ENCODE measurements at places on chromosomes 3 and 15. TPM values are rescaled to one million over a fixed set of nuclear protein-coding genes. Genes with fewer than 3 reads are reported as not detected.

Gene NANOGP8
- polyA plus RNA-seq = not detected

Gene HDAC11
- polyA plus RNA-seq = 12.3 TPM

DNA sequence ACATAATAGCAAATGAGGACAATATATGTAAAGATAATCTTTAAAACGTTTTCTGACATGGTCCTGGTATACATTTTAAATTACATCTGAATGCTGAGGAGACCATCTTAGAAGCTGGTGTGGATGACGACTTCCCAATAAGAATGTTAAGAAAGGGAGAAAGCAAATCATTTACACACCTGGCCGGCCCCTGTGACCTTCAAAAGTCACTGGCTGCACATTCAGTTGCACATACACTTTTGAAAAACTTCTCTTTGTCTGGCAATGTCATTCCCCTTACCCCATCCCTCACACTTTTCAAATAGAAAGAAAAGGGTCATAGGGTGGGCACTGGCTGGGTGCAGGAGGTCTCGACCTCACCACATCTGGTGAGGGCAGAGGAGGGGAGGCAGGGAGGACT is 391.0 kb downstream of the MECOM start:
- H3K27ac ChIP-seq = peak overlapping the region; percentile 92
- H3K4me1 ChIP-seq = peaks cover 6% of the 10 kb centered on the region
- no peaks in the 10 kb centered on the region for H3K27me3 ChIP-seq
- no peaks in the 10 kb centered on the region for H3K36me3 ChIP-seq

DNA sequence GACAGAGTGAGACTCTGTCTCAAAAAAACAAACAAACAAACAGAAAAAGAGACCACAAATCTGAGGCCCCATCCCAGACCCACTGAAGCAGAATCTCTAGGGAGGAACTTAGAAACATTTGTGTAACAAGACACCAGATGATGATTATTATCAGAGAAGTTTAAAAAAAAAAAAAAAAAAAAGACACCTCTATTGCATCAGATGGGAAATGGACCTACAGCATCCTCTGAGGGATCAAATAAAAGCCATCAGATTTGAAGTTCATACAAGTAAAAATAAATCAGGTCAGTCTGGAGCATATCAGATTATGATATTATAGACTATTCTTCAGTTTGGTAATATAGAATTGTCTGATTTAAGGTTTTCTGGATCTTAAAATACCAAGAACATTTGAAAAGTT is 21.9 kb upstream of the LIPC start:
- no peak for DNase-seq
- H3K4me1 ChIP-seq = no peaks in the 10 kb centered on the region
- no peaks in the 10 kb centered on the region for H3K36me3 ChIP-seq
- H3K4me3 ChIP-seq = no peak overlapping the region

GRCh38 chr3:9955611-9956352 is 3.6 kb upstream of the PRRT3 start:
- peaks cover 2% of the 10 kb centered on the region for H3K4me1 ChIP-seq
- no peaks in the 10 kb centered on the region for H3K27me3 ChIP-seq
- no peak overlapping the region for H3K4me3 ChIP-seq
- no peak for DNase-seq

DNA sequence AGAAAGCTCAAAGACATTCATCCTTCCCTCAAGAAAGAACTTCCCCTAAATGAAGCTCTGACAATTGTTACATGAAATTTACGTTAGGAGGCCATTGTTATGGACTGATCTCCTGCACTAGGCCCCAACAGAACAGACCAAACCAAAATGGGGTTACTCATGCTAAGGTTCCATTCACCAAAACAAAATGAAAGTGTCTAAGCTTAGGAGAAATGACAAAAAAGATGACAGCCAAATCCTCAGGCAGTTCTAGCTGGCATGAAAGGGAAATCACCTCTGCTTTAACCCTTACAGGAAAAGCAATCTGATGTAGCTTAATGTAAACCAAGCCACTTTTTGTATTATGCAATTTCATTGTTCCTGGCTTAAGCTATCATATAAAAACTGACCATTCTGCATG is 271.2 kb downstream of the MAGI1 start:
- H3K4me3 ChIP-seq = no peak overlapping the region
- H3K27me3 ChIP-seq = no peaks in the 10 kb centered on the region
- H3K36me3 ChIP-seq = no peaks in the 10 kb centered on the region
- no peaks in the 10 kb centered on the region for H3K4me1 ChIP-seq
- no peak for DNase-seq

- H3K4me1 ChIP-seq = no peaks in the 10 kb centered on the region
- peaks cover 5% of the 10 kb centered on the region for H3K36me3 ChIP-seq
- no peak overlapping the region for H3K27ac ChIP-seq
- no peak for DNase-seq
- H3K27me3 ChIP-seq = no peaks in the 10 kb centered on the region
- H3K4me3 ChIP-seq = no peak overlapping the region
Observed at GRCh38 chr3:45498532-45498931, 96.0 kb upstream of the LIMD1 start.

All from hepatocyte (in vitro differentiated cells).